NCI-H1417 treated with DMSO at 0.1 percent for 48 hours (cell line): ENCODE measurements at places on chromosomes 1 and 21.

- DNase-seq = no peak
These were observed 91.4 kb downstream of the OBSCN start for GRCh38 chr1:228299211-228299610.

DNA sequence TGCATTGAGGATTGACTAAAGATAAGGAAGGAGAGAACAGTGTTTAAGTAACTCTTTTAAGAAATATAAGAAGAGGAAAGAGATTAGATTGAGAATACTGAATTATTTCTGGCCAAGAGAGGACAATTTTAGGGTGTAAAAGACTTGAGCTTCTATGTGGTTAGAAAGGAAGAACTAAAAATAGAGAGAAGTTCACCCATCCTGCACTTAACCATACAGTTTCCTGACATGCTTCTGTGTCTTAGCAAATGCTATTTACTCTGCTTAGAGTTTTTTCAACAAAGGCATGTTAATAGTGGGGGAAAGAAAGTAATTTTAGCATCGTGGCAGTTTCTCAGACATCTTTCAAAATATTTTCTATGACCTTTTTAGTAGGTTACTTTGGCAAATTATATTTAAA, 122.8 kb upstream of the GPR52 start:
- no peak for DNase-seq

DNA sequence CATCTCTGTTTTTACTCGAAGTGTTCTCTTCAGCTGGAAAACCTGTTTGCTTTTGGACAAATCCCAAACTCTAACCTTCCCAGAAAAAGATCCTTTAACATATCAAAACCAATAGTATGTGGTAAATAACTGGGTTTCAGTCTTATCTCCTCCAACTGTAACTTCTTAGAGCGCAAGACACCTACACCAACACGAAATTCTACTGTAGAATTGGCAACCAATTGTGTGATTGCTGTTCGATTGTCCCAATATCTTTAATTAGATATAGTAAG, 5.8 kb upstream of the MPZL1 start:
- DNase-seq = no peak

DNA sequence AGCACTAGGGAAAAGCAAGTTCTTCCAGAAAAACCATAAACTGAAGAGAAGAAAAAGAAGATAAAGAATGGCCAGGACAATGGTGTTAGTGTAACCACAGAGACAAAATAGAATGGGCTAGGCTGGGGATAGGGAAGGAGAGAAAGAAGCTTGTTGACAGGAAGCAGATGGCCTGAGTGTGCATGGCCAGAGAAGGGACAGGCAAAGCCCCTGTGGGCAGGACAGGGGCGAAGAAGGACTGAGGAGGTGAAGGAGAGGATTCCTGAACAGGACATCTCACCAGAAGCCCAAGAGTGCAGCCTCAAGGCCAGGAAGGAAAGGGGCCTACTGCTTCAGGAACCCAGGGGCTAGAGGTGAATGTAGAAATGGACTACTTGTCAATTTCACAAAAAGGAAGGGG, 29.3 kb downstream of the IQGAP3 start:
- no peak for DNase-seq

GRCh38 chr1:241637604-241638003, 2.6 kb downstream of the CHML start:
- no peak for DNase-seq

DNA sequence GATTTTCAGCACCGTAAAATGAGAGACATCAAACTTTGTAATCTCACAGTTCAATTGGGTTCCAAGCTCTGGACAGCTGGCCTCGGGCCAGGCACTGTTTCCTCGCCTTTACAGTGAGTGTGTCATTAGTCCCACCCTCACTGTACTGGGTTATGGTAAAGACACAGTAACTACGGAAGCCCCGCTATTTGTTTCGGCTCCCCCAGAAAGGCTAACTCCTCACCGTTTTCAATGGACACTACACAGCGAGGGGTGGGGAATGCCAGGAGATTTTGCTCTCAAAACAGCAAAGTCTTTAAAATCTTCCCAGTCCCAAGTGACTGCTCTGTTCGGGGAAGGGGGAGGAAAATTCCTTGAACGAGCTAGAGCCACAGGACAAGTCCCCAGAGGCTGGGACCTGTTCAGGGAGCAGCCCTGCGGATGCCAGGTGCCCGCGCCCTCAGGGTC, 757 bp upstream of the SPSB1 start:
- no peak for DNase-seq

- no peak for DNase-seq
These were observed 19.7 kb upstream of the SELE start for GRCh38 chr1:169753549-169753948.

- DNase-seq = peak; percentile 49
These were observed at the start of gene SIPA1L2 for GRCh38 chr1:232630047-232630893. TSS of gene SIPA1L2 (minus strand) at chr1:232630133. CDS start at chr1:232515339, 114,794 bp downstream.

GRCh38 chr1:104190821-104191220, 441.1 kb downstream of the AMY1C start:
- DNase-seq = no peak

GRCh38 chr1:96978901-96979300, 257.3 kb downstream of the PTBP2 start:
- no peak for DNase-seq

GRCh38 chr1:57229076-57229475, 194.8 kb downstream of the DAB1 start:
- no peak for DNase-seq

GRCh38 chr1:40313958-40314720, 2.9 kb downstream of the COL9A2 start:
- no peak for DNase-seq

DNA sequence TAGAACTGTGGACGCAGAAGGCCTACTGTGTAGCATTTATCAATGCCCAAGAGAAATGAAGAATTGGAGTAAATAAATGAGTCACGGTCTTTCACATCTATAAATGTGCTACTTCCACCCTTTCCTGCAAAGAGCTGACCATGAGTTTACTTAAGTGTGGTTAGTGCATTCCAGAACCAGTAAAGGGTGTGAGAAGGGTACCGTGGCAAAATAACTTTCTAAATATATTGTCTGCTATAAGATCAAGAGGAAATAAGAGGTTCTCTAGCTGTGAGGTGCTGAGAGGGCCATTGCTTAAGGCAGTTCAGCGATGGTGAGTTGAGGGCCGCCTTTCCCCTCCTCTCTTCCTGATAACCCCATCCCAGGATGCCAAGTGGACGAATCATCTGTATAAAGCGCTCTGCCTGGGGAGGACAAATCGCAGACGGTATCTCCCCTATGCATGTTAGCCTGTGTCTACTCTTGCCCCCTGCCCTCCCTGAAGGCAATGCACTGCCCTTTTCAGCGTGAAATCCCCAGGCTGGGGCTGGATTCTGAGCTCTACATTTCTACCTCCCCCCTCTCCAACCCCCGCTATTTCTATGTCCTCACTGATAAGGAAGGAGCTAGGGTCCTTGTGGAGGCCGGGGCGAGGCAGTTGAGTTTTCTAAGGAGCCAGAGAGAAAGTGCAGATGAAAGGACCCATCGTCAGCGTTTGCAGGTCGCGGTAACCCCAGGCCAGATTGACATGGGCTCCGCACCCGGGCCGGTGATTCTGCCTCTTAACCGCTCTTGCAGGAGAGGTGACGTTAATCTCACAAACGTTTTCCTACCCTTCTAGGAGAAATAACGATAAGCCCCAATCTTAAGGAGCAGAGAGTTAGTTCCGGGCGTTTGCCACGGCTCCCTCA, 1.5 kb upstream of the NCAM2 start:
- no peak for DNase-seq

GRCh38 chr1:150066838-150067183, 765 bp upstream of the VPS45 start:
- peak; percentile 38 for DNase-seq

- DNase-seq = no peak
These were observed 14.3 kb upstream of the LSM10 start for GRCh38 chr1:36411674-36412648.

DNA sequence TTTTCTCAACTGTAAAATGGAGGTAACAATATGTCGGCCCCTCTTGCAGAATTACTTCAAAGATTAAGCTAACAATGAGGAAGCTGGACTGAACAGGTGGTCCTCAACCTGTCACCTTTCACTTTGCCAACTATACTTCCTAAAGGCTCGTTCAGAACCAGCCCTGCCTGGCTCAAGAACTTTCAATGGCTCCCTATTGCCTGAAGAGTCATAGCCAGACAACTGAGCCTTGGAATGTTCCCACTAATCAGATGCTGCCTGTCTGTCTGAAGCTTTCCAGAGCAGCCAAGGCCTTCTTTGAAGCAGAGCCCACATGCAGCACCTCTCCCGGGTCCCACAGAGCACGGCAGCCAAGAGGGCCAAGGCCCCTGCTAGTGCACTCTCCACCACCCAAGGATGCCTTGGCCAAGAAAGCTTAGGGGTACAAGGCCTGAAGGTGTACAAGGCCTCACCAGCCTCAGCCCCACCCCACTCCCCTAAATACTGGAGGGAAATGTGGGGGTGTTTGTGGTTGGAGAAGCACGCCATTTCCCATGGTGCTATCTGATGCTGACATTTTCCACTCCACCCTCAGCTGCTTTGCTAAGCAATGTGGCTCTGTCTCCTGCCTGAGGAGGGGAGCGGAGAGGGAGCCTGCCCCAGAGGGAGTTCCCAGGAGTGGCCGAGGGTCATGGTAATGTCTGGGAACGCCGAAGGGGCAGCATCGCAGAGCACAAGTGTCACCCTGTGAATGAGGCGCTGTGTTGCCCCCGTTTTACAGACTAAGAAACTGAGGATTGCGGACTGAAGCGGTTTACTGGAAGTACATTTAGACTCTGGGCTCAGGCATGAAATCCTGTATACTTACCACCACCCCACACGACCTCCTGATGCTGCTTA, 8.2 kb upstream of the LAPTM5 start:
- no peak for DNase-seq
